ENCODE measurements at places on chromosomes 1 and 21. TPM values are rescaled to one million over a fixed set of nuclear protein-coding genes. Genes with fewer than 3 reads are reported as not detected.

GRCh38 chr1:74579425-74579824 lies 67.0 kb upstream of the LRRC53 start:
- no peak for DNase-seq

DNA sequence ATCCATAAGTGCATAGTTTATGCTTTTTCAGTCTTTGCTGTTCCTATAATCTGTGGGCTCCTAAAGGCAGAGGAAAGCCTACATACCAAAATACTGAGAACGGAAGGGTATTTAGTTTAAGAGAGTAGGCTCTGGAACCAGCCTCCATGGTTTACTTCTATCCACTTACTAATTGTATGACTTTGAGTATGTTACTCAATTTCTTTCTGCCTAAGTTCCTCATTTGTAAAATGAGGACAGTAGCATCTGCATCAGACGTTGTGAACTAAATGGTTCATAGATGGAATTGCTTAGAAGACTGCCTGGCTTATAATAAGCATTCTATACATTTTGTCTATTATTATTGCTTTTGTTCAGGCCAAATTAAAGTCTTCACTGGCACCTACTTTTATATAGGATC lies 111.0 kb downstream of the NTNG1 start:
- no peak for DNase-seq

DNA sequence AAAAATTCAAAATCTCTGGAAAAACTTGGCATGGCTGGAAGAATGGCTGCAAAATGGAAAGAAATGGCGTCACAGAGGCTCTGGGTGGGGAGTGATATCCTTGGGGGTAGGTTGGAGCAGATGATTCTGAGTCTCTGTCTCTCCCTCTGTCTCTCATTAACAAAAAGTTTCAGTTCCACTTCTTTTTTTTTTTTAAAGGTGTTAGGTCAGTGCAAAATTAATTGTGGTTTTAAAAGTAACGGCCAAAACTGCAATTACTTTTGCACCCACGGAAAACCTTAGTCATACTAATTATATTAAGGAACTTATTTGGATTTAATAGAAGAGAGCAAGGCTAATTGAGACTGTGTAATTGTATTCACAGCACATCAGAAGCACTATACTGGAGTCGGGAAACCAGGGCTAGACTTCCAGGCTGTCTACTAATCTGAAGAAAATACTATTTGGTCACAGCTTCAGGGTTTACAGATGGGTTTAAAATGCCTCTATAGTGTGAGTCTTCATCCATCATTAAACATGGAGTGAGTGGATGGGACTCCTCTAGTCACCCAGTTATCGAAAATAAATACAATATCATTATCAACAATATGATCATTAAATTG lies 289.1 kb upstream of the PLD5 start:
- no peak for DNase-seq

DNA sequence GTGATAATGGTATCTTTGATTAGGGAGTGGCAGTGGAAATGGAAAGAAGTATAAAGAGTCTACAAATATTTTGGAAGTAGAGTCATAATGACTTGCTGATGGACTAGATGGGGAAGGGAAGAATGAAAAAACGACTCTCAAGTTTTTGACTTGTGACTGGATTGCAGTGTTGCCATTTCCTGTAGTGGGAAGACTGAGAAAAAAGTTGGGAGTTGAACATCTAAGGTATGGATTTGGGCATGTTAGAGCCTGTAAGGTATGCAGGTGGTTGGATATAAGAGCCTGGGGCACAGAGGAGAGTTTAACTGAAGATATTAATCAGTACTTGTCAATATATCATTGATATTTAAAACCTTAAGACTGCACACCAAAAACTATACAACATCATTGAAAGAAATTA lies 19.4 kb downstream of the DNM3 start:
- no peak for DNase-seq

DNA sequence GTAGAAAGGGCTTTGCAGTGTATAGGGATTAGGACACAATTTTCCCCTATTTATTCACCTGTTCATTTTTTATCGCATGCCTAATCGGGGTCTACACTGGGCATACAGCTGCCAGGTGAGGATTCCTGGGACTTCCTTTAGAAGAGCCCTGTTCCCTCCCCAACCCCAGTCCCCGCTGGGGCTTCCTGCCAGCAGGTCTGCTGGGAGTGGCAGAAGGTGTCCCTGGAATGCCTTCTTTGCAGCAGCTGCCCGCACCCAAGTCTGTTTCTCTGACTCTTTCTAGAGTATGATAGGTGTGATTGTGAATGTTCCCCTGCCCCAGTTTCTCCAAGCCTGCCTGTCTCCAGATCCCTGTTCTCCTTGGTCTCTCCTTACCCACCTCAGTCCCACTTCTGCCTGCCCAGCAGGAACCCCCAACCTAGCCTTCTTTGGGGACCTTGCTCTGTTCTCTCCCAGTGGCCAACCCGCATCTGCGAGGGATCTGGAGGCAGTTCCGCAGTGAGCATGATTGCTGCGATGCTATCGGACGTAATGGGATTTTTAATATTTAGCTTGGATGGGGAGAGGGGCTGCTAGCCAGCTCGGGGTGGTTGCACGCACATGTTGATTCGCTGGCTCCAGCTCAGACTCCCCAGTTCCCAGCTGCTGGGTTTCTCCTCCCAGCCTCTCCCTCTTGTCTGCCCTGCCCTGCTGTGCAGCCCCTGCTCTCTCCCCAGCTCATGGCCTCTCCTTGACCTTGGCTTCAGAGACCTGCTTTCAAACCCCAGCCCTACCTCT lies 79.8 kb downstream of the EPHB2 start:
- DNase-seq: no peak

DNA sequence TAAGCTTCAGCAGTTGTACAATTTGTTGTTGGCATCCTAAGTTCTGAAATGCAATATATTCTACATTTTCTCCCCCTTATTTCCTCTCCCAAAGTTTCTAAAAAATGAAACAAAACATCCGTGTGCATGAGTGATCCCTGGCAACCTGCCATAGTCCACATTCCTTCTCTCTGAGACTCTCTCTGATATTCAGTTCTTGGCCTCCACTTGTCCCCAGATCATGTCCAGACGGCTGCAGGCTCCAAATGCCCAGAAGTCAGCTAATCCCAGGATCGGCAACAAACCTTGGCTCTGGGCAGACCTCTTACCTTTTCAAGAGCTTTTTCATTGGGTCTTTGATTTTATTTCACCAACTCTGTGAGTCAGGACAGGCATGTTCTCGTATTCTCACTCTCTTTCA lies 187.8 kb downstream of the ETS2 start:
- no peak for DNase-seq

- no peak for DNase-seq
Observed at GRCh38 chr1:186996816-186997215, 168.1 kb downstream of the PLA2G4A start.

GRCh38 chr1:61244114-61244513 lies 161.8 kb downstream of the NFIA start:
- DNase-seq: no peak

Gene NGF
- total RNA-seq: not detected

Gene GCSAML
- not detected for total RNA-seq

Gene DIRAS3
- not detected for total RNA-seq

Measured in activated CD4-positive, alpha-beta memory T cell treated with anti-CD3 and anti-CD28 coated beads for 36 hours (primary cell).